Activated naive CD8-positive, alpha-beta T cell treated with anti-CD3 and anti-CD28 coated beads for 36 hours (primary cell): ENCODE measurements at places on chromosomes 1 and 21.
A peak's percentile ranks its signal among the peaks of the same experiment; 100 is the strongest.

GRCh38 chr1:28416509-28417194 is 47.1 kb downstream of the PHACTR4 start:
- DNase-seq = no peak

DNA sequence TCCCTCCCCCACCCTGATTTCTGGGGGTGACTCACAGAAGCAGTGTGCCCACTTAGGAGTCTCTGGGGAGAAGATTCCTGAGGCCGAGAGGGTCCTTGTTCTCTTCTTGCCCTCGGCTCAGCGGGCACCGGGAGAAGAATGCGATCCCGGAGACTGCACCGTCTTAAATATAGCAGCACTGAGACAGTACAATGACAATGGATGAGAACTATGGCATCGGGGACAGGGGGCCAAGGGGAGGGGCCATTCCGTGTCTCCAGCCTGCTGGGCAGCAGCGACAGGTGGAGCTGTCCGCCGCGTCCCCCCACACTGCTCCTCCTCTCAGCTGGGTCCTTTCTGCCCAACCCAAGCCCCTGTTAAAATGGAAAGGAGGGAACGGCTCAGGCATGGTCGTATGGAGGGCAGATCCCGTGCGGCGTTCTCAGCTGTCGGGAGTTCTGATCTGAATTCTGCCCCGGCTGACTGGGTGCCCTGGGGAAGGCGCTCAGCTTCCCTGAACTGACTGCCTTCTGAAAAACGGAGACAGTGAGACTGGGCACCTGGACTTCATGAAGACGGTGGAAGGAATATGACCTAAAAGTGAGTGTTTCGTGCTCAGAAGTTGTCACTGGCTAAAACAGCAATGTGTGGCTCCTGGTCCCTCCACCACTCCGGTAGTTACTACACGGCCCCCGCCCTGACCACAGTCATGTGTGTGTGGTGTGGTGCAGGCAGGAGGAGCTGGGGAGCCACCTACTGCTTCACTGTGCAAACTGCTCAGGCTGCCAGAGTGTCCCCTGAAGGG is at the start of gene MYOM3:
TSS of gene MYOM3 (minus strand) at position 140 of the 784 bp plus-strand sequence. CDS start 3,499 bp downstream, outside the sequence.
- peak; percentile 69 for DNase-seq

DNA sequence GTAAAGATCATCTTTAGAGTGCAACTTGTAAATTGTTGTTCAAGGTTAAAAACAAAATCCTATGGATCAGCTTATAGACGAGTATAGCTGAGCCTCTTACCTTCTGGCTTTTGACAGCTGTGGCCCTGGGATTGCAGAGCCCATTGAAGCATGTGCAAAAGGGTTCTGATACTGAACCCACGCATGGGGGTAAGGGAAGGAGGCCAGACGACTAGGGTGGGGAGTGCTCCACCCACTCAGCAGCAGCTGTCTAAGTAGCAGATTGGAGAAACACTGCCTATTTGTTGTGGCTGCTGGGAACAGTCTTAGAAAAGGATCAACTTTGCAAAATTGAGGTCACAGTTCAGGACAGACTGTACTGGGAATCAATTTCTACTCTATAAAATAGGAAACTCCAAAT is 16.1 kb downstream of the CD101 start:
- DNase-seq = no peak

- peak; percentile 80 for DNase-seq
These were observed 2.9 kb downstream of the GFI1 start for GRCh38 chr1:92483610-92484471.
